GM23248 (cell line): ENCODE measurements at places on chromosomes 7 and 10. TPM values are rescaled to one million over a fixed set of nuclear protein-coding genes. Genes with fewer than 3 reads are reported as not detected.

DNA sequence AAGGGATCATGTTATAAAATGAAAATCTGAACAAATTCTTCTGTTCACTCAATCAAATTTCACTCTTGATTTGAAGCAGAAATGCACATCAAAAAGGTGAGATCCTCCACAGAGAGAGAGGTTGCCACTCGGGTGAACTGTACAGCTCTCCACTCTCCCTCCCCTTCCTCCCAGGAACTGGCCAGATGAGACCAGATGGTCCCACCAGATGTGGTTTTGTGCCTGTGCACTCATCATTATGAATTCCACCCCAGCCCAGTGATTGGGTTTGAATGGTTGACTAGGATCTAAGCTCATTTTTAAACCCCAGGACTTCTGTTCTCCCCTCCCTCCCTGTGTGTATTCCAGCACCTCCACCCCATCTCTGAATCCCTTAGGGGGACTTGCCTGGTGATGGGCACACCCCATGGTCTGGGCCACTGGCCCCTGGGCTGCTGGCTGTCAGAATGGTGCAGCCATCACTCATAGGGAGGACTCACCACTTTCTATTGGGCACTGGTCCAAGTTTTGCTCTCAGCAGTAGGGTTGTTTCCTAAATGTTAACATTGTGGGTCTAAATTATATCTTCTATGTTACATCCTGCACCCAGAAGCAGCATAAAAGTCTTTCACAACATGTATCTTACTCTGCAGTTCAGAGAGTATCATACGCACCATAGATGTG lies 393.1 kb downstream of the TNS3 start:
- no peaks in the 10 kb centered on the region; the same call in 1 of the 2 replicates for H3K4me1 ChIP-seq
- H3K27me3 ChIP-seq, result no peaks in the 10 kb centered on the region; the same call in 1 of the 2 replicates
- no peak overlapping the region for H3K4me3 ChIP-seq
- no peak overlapping the region for H3K27ac ChIP-seq
- no peaks in the 10 kb centered on the region for H3K36me3 ChIP-seq

GRCh38 chr10:3805791-3806461 lies 20.9 kb upstream of the KLF6 start:
- peak overlapping the region; percentile 100 for H3K27ac ChIP-seq
- H3K4me3 ChIP-seq, result peak overlapping the region; percentile 65
- no peaks in the 10 kb centered on the region for H3K36me3 ChIP-seq

DNA sequence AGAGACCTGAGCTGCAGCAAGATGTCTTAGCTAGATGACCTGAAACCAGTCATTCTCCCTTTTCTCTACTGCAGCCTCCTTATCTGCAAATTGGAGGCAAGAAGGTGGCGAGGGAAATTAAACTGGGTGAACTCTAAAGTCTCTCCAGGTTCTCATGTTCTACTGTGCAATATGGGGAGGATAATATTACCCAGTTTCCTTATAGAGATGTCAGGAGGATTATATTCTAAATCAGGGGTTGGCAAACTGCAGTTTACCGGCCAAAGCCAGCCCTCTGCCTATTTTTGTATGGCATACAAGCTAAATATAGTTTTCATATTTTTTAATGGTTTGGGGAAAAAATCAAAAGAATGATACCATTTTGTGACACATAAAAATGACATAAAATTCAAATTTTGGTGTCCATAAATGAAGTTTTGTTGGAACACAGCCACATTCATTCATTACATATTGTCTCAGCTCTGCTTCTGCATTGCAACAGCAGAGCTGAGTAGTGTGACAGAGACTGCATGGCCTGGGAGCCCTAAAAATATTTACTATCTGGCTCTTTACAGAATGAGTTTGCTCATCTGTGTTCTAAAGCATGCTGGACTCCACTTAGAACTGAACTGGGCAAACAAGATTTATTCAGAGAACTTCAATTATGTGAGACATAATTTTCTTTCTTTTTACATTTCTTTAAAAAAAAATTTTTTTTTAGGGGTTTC lies 19.2 kb upstream of the MALSU1 start:
- no peak overlapping the region for H3K4me3 ChIP-seq
- no peaks in the 10 kb centered on the region for H3K36me3 ChIP-seq
- H3K4me1 ChIP-seq, result no peaks in the 10 kb centered on the region
- no peak for DNase-seq
- no peaks in the 10 kb centered on the region for H3K27me3 ChIP-seq
- H3K27ac ChIP-seq, result no peak overlapping the region

The PLOD3 gene
- 126 and 149 TPM in 2 replicates for total RNA-seq

GRCh38 chr10:48608279-48608681 lies 3.4 kb upstream of the ARHGAP22 start:
- H3K36me3 ChIP-seq, result no peaks in the 10 kb centered on the region
- DNase-seq, result peak; percentile 63
- no peak overlapping the region for H3K4me3 ChIP-seq

DNA sequence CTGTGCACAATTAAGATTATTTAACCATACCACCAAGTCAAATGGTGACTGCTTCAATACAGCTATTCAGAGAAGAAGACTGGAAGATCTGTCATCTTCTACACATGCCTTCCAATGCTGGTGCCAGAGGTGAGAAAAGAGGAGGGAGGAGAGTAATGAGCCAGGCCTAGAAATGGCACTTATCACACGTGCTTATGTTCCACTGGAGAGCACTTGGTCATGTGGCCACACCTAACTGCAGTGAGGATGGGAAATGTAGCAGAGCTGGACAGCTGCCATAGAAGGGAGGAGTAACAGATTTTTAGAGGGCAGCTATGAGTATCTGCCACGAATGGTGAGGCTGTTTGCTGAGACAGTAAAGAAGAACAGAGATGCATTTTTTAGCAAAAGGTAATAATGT lies 77.1 kb downstream of the MPLKIP start:
- peak; percentile 61 for DNase-seq
- H3K4me1 ChIP-seq, result no peaks in the 10 kb centered on the region
- H3K27me3 ChIP-seq, result no peaks in the 10 kb centered on the region
- peaks cover 5% of the 10 kb centered on the region for H3K36me3 ChIP-seq
- H3K27ac ChIP-seq, result no peak overlapping the region

DNA sequence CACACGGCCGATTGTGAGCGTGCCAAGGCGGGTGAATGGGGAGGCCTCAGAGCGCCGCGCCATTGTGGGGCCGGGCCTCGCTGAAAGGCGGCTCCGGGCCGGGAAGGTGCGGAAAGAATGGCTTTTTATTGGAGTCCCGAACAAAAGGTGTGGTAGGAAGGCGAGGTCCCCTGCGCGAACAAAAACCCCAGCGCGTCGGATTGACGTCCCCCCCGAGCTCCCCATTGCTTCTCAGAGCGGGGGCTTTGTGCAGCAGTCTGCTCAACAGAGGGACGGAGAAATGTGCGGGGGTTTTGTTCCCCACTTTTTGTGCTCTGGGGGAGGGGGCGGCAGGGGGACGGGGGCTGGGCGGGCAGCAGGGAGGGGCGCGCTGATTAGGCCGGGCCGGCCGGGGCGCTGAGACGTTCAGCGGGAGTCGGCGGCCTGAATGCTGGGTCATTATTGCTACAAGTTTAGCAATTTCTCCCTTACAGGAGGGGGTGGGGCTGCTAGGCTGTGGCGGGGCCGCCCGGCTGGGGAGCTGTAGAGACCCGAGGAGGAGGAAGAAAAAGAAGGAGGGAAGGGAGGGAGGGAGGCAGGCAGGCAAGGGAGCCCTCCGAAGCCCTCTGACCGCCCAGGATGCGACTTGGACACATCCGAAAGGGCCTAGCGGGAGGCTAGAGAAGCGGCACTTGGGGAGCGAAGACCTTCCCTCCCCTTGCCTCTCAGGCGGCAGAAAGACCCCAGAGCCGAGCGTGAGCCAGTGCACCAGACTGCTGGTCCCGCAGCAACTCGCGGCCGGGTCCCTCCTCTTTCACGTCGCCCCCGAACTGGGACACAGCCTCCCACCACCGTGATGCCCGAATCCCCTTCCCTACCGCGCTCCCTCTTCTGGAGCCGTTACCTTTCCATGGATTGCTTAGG lies 4.6 kb downstream of the NKX2-3 start:
- H3K4me3 ChIP-seq, result 0 out of 2 replicates have a peak overlapping the region, but pooled peaks have one; percentile 1
- H3K27me3 ChIP-seq, result peaks cover 92% of the 10 kb centered on the region
- no peak overlapping the region for H3K27ac ChIP-seq
- no peak for DNase-seq
- H3K4me1 ChIP-seq, result no peaks in the 10 kb centered on the region
- H3K36me3 ChIP-seq, result no peaks in the 10 kb centered on the region

- no peaks in the 10 kb centered on the region for H3K27me3 ChIP-seq
- no peak overlapping the region for H3K4me3 ChIP-seq
- no peaks in the 10 kb centered on the region for H3K4me1 ChIP-seq
- DNase-seq, result no peak
- no peak overlapping the region for H3K27ac ChIP-seq
These were observed 411.0 kb upstream of the FOXK1 start for GRCh38 chr7:4270941-4271715.
